ENCODE measurements at places on chromosomes 3 and 15.

- DNase-seq = no peak
These were observed 121.1 kb downstream of the ROBO2 start for GRCh38 chr3:77160931-77161497.

DNA sequence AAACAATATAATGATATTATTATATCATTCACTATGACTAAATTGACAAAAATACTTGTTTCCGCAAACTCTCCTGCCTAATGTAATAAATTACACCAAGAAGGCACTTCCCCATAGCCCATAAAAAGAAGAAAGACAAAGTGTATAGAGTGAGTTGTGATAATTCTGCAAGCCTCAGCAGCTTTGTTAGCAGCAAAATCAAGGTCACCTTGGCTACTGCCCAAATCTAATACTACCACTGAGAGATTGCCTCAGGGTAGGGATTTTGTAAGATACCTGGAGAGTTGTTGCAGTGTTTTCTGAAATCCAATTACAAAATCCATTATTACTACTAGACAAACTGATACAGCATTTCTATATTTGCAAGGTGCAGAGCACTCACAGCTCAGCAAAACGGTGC is 503.5 kb downstream of the FGF12 start:
- no peak for DNase-seq

GRCh38 chr3:144244662-144245061 is 273.0 kb downstream of the DIPK2A start:
- DNase-seq = no peak

DNA sequence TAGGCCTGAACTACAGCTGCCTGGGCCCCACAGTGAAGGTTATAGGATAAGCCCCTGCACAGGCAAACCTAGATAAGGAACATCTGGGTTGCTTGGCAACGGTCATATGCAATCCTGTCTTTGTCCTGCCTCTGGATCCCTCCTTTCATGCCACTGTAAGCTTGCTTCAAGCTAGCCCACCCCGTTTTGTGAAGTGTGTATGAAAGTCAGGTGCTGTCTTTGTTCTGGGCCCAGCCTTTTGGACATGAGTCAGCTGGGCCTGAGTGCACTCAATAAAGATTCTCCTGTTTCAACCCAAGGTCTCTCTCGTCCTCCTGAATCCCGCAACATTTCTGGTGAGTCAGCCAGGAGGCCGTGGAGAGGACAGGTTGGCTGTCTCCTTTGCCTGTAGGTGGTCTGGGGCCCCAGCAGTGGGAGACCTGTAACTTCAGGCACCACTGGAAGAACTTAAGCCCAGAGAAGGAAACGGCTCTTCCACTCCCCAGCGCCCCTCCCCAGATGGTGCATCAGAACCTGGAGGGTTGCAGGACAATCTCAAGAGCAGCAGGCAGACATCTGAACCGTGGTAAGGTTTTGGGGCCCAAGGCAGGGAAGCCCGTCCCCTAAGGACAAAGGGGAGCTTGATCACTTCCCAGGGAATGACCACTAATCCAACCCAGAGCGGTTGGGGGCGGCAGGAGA is 8.3 kb upstream of the SLC9C1 start:
- DNase-seq = no peak

DNA sequence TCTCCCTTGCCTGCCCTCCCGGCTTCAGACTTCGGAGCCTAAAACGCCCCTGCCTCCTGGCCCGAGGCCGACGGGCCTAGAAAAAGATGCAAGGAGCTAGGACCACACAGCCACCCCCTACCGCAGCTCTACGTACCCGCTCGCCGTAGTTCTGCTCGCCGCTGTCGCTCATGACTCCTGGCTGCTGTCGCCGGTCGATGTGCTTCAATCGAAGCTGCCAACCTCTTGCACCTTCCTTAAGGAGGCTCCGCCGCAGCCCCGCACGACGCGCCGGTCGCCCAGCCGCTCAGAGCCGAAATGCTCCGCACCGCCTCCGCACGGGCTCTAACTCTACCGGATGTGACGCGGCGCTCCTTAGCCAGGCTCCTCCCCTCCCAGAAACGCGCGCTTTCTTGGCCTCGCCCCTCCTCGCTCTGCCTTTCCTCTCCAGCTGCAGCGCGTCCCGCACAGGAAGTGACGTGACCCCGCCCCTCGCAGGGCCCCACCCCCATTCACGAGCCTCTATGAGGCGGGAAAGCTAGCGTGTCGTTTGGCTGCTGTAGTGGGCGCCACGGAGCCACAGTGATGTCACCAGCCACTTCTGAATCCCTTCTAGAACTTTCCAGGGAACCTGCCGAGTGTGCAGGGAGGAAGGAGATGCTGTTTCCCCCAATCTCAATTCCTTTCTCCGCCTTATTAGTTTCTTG is at the start of gene TRA2B:
TRA2B (minus strand) TSS at position 326 of the 686 bp plus-strand sequence; CDS start at position 172, 154 bp downstream.
- peak; percentile 91 for DNase-seq

DNA sequence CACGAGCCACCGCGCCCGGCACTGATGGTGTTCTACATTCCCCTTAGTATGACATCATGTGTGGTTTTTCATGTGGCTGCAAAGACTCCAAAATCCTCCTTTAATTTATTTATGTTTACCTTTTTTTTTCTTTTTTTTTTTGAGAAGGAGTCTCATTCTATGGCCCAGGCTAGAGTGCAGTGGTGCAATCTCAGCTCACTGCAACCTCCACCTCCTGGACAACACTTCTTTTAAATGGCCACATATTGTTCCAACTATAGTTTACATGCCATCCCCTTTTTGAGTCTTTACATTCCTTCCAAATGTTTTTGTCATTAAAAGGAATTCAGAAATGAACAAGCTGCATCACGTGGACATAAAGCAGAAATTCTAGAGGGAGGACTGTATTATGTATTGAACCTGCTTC is 10.3 kb upstream of the CDV3 start:
- no peak for DNase-seq

DNA sequence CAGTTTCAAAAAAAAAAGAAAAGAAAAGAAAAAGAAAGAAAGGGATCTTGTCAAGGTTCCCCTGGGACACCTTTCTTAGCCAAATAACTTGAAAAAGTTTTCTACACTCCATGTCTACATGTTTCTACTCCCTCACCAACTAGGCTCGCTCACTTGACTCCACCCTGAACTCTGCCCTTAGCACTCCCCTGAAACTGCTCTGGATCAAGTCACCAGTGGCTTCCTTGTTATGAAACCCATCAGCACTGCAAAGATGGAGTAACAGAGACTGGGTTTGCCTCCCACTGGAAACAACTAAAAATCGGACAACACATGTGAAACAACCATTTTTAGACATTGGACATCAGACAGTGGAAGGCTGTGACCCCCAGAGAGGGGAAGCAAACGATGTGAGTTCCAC is 36.8 kb downstream of the TMEM40 start:
- DNase-seq = no peak

DNA sequence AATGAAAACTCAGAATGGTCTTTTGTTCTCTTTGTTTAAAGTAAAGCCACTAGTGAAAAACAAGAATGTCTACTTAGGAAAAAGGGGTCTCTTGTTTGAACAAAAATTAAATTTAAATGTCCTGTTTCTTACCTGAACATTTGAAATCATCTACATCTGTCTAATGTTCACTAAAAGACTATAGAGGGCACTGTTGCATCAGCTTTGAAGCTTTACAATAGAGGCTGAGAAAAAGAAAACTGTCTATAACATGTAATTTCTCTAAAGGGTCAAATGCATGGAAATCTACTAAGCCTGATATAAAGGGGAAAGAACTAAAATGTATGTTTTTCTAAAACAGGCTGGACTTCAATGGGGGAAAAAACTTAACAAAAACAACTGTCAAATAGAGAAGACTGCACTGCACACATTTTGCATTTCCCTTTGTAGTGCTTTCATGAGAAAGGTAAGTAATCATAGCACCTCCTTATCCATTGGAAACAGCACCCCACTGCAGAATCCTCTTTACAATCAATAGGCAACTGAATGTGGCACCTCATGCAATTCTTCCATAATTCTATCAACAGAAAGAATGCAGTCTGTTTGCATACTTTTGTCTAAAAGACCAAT is 26.3 kb downstream of the DPH6 start:
- no peak for DNase-seq

- no peak for DNase-seq
These were observed 222.0 kb upstream of the GAP43 start for GRCh38 chr3:115401298-115401697.

DNA sequence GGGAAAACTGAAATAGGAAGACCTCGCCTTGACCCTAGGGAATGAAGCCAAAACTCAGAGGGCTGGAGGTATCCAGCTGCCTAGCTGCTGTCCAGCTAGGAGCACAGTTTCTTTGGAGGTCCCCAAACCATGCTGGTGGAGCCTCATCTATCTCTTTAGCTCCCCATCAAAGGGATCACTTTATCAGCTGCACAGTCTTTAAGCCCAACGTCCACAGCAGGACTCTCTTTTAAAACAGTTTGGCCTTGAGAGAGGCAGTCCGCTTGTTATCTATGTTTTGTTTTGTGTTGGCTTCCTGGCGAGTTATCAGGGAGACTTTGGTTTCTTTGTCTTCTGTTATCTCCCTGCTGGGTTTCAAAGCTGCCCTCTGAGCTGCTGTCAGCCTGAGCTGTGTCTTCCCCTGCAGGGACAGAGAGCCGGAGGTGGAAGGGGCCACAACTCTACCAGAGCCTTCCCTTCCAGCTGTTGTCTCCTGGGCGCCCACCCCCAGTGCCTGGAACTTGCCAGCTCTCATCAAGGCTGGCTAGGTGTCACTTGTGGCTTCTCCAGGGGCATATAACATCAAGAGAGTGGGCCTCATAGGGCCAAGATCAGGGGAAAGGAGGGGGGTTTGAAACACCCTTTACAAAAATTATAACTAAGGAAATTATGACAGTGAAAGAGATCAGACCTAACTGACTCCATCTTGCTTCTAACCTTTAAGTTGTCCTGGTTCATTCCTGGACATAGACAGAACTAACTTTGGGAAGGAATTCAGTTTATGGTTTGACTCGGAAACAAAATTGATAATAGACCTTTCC is 61.4 kb upstream of the C15orf39 start:
- DNase-seq = no peak

DNA sequence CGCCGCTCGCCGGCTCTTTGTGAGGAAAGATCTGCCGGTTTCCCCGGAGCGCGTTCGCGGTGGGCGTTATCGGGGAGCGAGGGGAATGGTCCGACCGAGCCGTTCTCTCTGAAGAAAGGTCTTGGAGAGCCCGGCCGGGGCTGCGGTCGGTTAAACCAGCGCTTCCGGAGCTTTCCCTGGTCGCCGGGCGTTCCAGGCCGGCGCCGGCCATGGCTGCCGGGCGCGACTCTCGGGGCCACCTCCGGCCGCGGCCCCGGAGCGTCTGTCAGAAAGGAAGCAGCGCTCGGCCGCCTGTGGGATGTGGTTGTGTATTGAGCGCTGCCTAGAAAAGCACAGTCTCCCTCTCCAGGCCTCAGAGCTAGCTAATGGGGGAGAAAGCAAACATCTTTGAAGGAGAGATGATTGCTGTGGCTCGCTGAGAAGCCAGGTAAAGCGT is 731 bp downstream of the FYTTD1 start:
- DNase-seq = no peak

DNA sequence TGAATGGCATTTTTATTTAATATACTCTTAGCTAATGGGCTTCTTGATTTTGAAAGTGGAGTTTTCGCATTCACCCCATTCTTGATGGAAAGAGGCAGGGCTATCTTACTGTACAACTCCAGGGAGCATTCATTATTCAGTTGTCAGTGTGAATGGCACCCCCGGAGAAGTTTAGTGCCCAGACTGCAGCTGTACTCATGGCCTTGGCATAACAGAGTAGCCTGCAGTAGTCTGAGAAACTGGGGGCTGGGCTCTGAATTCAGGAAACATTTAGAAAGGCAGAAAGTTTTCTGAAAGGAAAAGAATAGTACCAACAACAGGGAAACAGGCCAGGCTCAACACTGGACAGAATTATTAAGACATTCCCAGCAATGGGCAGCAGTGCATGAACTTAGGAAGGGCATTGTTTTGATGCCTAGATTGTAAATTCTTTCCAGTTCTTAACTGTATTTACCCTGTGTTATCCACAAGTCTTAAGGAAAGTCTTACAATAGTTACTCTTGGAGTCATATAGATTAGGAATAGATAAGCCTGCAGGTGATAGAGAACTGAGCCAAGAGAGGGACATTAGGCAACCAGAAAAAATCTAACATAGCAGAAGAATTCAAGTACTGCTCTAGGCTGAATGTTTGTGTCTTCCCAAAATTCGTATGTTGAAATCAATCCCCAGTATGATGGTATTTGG is 44.4 kb downstream of the TIPARP start:
- DNase-seq = no peak

DNA sequence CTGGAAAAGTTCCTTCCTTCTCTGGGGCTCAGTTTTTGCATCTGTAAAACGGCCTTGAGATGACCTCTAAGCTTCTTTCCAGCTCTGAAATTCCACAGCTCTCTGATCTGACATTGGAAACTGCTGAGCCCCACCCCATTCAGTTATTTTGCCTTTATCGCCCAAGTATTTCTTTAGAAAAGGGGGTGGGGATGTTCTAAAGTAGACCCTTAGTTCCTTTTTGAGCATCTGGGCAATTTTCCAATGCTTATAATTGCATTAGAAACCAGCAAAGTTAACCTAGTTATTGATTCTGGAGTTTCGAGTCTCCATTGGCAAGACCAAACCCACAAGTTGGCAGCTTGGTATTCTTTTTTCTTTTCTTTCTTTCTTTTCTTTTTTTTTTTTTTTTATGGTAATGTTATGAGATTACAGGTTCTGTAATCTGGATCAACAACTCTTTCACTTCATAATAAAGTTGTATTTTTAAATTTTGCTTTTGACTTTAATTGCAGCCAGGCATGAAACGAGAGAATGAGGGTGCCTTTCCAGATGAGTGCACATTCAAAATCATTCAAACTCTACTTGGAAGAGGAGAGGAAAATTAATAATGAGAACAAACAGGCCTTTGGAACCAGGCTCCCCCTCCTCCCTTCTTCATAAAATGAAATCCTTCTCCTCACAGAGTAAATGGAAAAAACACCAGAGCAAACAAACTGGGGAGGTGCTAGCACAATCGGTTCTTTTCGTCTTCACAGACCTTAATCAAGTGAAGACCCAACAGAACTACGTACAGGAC is 76.8 kb upstream of the LRIG1 start:
- DNase-seq = no peak

DNA sequence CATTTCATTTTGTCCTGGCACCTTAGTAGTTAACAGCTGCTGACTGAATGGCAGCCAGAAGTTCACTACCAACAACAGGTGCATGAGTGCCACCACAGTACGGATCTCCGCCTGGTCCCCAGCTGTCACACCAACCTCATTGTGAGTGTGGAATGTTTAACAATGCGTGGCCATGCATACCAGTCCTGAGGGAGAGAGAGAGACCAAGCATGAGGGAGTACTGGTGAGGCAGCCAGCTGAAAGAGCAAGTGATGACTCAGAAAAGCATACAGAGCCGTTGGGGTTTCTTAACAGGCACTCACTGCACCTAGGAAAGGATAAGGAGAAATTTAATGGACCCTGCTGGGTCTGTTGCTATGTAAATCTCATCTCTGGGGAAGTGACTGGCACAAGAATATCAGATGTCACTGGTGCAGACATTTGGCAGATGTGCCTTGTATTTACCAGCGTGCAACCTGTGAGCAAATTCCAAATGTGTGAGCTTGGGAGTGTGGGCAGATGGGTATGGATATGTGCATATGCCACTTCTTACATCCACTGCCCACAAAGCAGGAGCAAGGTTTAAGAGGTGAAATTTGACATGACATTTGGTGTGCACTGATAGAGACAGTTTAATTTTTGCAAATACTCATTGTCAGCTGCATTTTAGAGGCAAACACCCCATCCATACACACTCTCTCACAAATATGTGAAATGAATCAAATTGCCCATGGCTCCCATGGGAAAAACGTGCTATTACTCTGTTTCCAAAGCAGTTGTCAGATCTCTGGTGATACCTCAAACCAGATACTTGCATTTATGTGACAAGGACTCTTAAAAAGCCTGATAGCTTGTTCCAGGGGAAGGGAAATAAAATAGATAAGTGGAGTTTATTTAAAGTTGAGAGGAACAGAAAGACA is 245.2 kb upstream of the ARPP21 start:
- no peak for DNase-seq

GRCh38 chr3:194030372-194030771 is 105.6 kb upstream of the HES1 start:
- DNase-seq = no peak
